ENCODE measurements at places on chromosomes 2 and 18. TPM values are rescaled to one million over a fixed set of nuclear protein-coding genes. Genes with fewer than 3 reads are reported as not detected.

DNA sequence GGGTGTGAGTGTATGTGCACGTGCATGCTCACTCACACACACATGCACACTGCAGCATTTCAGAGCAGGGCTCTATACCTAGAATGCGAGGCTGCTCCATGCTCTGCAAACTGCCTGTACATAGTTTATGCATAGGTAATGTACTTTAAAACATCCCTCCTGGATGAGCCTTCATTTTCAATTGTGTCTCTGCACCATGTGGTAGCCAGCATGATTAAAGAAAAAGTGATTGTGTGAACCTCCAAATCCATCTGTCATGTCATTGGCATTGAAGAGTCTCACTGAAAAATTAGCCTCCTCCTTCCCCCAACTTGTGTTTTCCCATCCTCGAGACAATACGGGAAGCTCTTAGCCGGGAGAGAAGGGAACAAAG lies 120.9 kb upstream of the SPATS2L start:
- no peaks in the 10 kb centered on the region for H3K36me3 ChIP-seq
- no peak for DNase-seq
- peaks cover 3% of the 10 kb centered on the region for H3K4me1 ChIP-seq
- H3K27me3 ChIP-seq, result no peaks in the 10 kb centered on the region

- no peaks in the 10 kb centered on the region for H3K36me3 ChIP-seq
- H3K27me3 ChIP-seq, result no peaks in the 10 kb centered on the region
- H3K27ac ChIP-seq, result no peak overlapping the region
- no peak overlapping the region for H3K4me3 ChIP-seq
- H3K4me1 ChIP-seq, result no peaks in the 10 kb centered on the region
Measured at GRCh38 chr2:76506538-76506937, 795.8 kb upstream of the GCFC2 start.

GRCh38 chr2:80377071-80377470 lies 72.5 kb upstream of the LRRTM1 start:
- no peaks in the 10 kb centered on the region for H3K4me1 ChIP-seq
- no peaks in the 10 kb centered on the region for H3K27me3 ChIP-seq
- H3K36me3 ChIP-seq, result no peaks in the 10 kb centered on the region
- H3K4me3 ChIP-seq, result no peak overlapping the region
- no peak overlapping the region for H3K27ac ChIP-seq

Gene OTX1
- 0.13 TPM for total RNA-seq

DNA sequence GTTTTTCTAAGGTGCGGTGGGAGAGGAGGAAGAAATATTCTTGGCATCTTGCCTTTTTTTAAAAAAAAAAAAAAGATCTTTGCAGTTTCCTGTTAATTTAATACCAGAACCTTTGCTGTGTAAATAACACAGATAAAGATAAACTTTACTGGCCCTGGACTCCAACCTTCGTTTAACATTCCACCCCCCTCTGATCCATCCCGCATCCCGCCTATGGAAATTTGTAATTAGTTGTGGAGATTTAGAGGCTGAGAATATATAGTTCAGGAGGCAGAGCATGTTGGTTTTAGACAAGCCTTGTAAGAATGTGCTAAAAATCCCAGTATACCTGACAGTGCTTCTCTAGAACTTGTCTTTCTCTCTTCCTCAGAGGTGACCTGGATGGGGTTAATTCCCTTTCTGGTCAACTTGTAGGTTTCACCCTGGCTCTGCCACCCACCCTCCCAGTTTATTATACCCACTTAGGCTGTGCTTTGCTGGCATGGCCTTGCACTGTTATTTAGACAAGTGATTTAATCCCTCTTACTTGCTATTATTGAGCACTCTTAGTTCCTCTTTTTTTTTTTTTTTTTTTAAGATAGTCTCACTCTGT lies 2.9 kb upstream of the C2orf72 start:
- H3K27me3 ChIP-seq, result peaks cover 22% of the 10 kb centered on the region
- no peak for DNase-seq
- H3K27ac ChIP-seq, result no peak overlapping the region
- no peaks in the 10 kb centered on the region for H3K4me1 ChIP-seq
- H3K36me3 ChIP-seq, result no peaks in the 10 kb centered on the region
- H3K4me3 ChIP-seq, result no peak overlapping the region

- H3K36me3 ChIP-seq, result no peaks in the 10 kb centered on the region
- DNase-seq, result no peak
- no peaks in the 10 kb centered on the region for H3K27me3 ChIP-seq
- H3K27ac ChIP-seq, result no peak overlapping the region
- no peak overlapping the region for H3K4me3 ChIP-seq
Measured at GRCh38 chr2:129379411-129379810, 600.1 kb upstream of the RAB6C start.

GRCh38 chr2:98634406-98635092 lies 26.2 kb downstream of the UNC50 start:
- no peaks in the 10 kb centered on the region for H3K27me3 ChIP-seq
- peak; percentile 78 for DNase-seq
- H3K36me3 ChIP-seq, result no peaks in the 10 kb centered on the region
- no peak overlapping the region for H3K4me3 ChIP-seq
- no peaks in the 10 kb centered on the region for H3K4me1 ChIP-seq
- no peak overlapping the region for H3K27ac ChIP-seq

Gene POTEJ
- not detected for total RNA-seq

DNA sequence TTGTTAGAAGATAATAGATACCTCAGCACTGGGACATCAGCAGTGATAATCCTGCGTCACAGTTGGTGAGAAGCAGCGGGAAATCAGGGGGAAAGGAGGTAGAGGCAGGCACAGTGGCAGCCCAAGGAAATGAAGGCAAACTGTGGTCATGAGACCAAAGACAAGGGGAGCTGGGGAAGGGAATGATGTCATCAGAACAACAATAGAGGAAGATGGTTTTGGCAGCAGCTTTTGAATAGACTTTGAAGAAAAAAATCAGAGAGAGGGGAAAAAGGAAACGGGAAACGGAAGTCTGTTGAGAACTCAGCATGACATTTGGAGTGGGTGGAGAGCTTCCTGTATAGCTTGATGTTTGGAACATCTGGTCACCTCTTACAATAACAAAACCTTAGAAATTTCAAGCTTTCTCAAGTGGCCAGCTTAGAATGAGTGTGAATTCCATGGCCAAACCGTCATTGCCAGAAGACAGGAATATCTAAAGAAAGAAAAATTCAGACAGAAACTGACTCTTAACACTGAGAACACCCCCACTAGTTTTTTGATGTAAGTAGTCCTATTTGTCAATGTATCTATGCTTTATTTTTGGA lies 18.4 kb upstream of the YES1 start:
- peak overlapping the region; percentile 68 for H3K27ac ChIP-seq
- no peaks in the 10 kb centered on the region for H3K4me1 ChIP-seq
- no peaks in the 10 kb centered on the region for H3K36me3 ChIP-seq

Gene PRSS56
- not detected for total RNA-seq

DNA sequence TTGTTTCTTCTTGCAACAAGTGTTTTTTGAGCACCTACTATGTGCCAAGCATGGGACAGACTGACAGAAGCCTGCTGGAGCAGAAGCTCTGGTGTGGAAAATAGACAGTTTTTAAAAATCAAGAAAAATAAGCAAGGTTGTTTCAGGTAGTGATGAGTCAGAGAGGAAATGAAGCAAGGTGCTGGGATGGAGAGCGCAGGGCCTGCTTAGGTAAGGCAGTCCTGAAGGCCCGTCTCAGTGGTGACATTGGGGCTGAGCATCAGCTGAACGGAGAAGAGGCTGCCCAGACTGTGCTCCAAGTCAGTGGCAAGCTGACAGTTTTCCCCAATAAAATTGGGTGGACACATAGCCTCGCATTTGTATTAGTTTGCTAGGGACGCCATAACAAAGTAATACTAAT lies 263.6 kb downstream of the SS18 start:
- H3K27ac ChIP-seq, result no peak overlapping the region
- H3K36me3 ChIP-seq, result no peaks in the 10 kb centered on the region
- DNase-seq, result no peak

DNA sequence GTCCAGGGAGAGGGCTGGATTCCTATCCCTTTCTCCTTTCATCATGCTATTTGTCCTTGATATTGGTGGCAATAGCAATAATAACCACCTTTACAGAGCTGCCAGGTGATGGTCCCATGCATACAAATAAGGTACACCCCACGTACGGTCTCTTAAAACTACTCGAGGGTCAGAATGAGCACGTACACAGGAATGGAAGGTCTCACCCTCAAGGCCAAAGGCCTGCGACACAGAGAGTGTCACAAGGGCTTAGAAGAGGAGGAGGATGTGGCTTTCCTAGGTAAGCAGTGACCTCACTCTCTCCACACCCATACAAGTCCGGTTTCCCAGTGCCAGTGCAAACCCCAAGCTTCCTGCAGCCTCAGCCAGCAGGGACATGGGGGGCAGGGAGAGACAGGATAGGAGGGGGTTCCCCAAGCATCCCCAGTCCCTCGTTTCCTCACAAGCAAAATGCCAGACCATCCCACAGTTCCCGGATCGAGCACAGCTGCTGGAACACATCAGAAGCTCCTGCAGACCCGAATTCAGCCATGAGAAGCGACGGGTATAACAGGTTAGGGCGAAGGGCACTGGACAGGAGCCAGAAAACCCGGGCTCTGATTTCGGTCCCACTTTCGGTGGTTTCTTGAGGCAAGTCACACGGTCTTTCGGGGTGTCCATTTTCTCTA lies 49.2 kb downstream of the PLB1 start:
- H3K27me3 ChIP-seq, result no peaks in the 10 kb centered on the region
- H3K4me3 ChIP-seq, result no peak overlapping the region
- H3K27ac ChIP-seq, result no peak overlapping the region
- no peaks in the 10 kb centered on the region for H3K36me3 ChIP-seq
- no peak for DNase-seq

DNA sequence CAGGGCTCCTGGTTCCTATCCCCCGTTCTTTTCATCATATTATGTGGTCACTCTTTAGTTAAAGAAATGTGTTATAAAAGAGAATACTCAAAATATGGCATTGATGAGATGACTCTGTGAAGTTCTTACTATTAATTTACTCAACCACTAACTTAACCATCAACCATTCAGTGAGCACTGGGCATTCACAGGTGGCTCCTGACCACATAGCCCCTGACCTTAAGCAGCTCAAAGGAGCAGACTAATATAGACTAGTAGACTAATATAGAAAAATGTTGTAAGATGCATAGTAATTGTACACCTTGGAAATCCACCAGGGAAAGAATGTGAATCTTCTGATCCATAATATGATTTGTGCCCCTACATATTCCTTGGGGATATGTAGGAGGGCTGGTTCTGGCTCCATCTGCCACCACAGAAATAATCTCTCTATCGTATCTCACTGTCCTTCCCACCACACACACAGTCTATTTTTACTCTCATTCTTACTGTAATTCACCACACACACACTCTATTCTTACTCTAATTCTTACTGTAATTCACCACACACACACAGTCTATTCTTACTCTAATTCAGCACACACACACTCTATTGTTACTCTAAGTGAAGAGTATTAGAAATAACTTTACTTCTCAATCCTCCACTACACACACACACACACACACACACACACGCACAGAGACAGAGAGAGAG lies 188.9 kb upstream of the ITGA4 start:
- no peaks in the 10 kb centered on the region for H3K36me3 ChIP-seq
- H3K4me3 ChIP-seq, result no peak overlapping the region
- no peak overlapping the region for H3K27ac ChIP-seq
- no peak for DNase-seq

DNA sequence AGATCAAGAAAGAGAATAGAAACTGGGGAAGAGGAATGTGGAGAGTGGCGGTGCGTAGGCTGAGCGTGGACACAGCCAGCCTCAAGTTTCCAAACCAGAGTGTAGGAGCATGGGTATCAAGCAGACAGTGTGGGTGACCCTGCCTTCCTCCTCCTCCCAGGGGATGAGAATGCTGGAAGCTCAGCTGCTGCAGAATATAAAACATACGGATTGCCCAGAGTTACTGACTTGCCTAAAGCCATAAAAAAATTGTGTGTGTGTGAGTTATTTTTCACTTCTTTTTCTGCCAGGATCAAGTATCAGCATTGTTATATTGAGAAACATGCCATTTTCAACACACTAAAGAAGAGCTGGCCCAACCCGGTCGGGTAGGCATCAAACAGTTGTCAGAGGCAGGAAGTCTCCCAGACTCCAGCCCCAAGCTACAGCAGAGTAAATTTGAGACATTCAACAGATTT lies 333.3 kb upstream of the ACVR2A start:
- no peaks in the 10 kb centered on the region for H3K27me3 ChIP-seq
- no peak for DNase-seq
- no peak overlapping the region for H3K4me3 ChIP-seq
- peaks cover 3% of the 10 kb centered on the region for H3K4me1 ChIP-seq
- no peak overlapping the region for H3K27ac ChIP-seq
- peaks cover 4% of the 10 kb centered on the region for H3K36me3 ChIP-seq

Gene STAM2
- total RNA-seq, result 14.2 TPM

Gene DGUOK
- total RNA-seq, result 98.5 TPM

- H3K27ac ChIP-seq, result no peak overlapping the region
- H3K4me3 ChIP-seq, result no peak overlapping the region
- H3K4me1 ChIP-seq, result no peaks in the 10 kb centered on the region
- DNase-seq, result no peak
- no peaks in the 10 kb centered on the region for H3K27me3 ChIP-seq
- H3K36me3 ChIP-seq, result peaks cover 47% of the 10 kb centered on the region
Measured at GRCh38 chr2:110780461-110780860, 48.1 kb downstream of the ACOXL start.

GRCh38 chr2:116452651-116453050 lies 1361.8 kb upstream of the DDX18 start:
- no peak for DNase-seq
- no peak overlapping the region for H3K27ac ChIP-seq
- H3K36me3 ChIP-seq, result no peaks in the 10 kb centered on the region
- no peaks in the 10 kb centered on the region for H3K27me3 ChIP-seq
- no peak overlapping the region for H3K4me3 ChIP-seq

Gene CTLA4
- not detected for total RNA-seq

DNA sequence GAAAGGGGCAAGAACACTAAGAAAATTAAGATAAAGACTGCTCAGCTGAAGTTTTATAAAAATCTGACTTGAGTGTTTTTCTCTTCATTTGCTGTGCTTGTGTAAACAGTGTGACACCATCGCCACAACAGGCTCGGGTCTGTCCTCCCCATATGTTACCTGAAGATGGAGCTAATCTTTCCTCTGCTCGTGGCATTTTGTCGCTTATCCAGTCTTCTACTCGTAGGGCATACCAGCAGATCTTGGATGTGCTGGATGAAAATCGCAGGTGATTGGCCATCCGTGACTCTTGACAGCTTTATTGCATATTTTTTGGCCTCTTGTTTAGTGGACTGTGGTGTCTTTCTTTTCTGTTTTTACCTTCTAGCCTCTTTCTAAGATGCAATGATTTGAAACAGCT lies 22.1 kb downstream of the MFF start:
- H3K27ac ChIP-seq, result no peak overlapping the region
- H3K36me3 ChIP-seq, result peaks cover 20% of the 10 kb centered on the region
- H3K4me1 ChIP-seq, result no peaks in the 10 kb centered on the region

Gene SLC25A12
- 10.8 TPM for total RNA-seq

Gene PREB
- total RNA-seq, result 43.6 TPM

Gene CD207
- total RNA-seq, result not detected

Gene KCNF1
- total RNA-seq, result 3.2 TPM

Gene RMDN2
- total RNA-seq, result 2.6 TPM

- H3K36me3 ChIP-seq, result no peaks in the 10 kb centered on the region
- H3K4me3 ChIP-seq, result peak overlapping the region; percentile 59
- H3K27ac ChIP-seq, result no peak overlapping the region
- DNase-seq, result peak; percentile 55
- H3K27me3 ChIP-seq, result peaks cover 46% of the 10 kb centered on the region
- H3K4me1 ChIP-seq, result no peaks in the 10 kb centered on the region
Measured at GRCh38 chr18:21241301-21242048, 557 bp upstream of the GREB1L start.

Gene STEAP3
- total RNA-seq, result 15.9 TPM

- H3K27ac ChIP-seq, result no peak overlapping the region
- no peak overlapping the region for H3K4me3 ChIP-seq
- no peak for DNase-seq
- no peaks in the 10 kb centered on the region for H3K27me3 ChIP-seq
Measured at GRCh38 chr18:7458884-7459283, 108.2 kb upstream of the PTPRM start.

All from H9 (cell line).